ENCODE measurements at places on chromosomes 1 and 21. TPM values are rescaled to one million over a fixed set of nuclear protein-coding genes. Genes with fewer than 3 reads are reported as not detected.

GRCh38 chr1:15299179-15299578 is 52.2 kb downstream of the FHAD1 start:
- no peak for DNase-seq

DNA sequence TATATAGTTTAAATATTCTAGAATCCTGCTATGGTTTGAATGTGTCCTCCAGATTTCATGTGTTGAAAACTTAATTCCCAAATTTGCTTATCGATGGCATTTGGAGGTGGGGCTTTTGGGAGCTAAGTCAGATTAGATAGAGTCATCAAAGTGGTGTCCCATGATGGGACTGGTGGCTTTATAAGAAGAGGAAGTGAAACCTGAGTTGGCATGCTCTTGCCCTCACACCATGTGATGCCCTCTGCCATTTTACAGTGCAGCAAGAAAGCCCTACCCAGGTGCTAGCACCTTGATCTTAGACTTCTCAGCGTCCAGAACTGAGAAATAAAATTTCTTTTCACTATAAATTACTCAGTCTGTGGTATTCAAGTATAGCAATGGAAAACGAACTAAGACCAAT is 111.3 kb downstream of the TGFB2 start:
- no peak for DNase-seq

DNA sequence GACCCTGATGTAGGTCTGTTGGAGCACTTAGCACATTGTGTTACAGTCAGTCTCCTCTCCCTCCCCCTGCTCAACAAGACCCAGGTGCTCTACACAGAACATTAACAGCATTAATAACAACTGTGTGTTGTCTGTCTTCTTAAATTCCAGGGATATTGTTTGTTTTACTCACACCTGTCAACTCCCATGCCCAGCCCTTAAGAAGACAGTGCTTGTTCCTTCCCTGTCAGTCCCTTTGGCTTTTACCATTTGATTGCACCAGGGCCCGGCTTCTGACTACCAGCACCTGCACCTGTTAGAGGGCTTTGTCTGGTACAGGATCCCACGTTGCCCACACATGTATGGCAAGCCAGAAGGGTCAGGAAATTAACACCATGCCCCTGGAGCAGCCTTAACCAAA is 11.7 kb downstream of the RIMKLA start:
- DNase-seq, result no peak

GRCh38 chr1:204826970-204827369 is 43.7 kb upstream of the NFASC start:
- no peak for DNase-seq

The IL19 gene
- not detected for total RNA-seq

The ODR4 gene
- total RNA-seq, result 20.6 TPM

The PCNX2 gene
- total RNA-seq, result 11.3 TPM
